Cardiac muscle cell (in vitro differentiated cells and primary cell): ENCODE measurements at places on chromosomes 4 and X.

DNA sequence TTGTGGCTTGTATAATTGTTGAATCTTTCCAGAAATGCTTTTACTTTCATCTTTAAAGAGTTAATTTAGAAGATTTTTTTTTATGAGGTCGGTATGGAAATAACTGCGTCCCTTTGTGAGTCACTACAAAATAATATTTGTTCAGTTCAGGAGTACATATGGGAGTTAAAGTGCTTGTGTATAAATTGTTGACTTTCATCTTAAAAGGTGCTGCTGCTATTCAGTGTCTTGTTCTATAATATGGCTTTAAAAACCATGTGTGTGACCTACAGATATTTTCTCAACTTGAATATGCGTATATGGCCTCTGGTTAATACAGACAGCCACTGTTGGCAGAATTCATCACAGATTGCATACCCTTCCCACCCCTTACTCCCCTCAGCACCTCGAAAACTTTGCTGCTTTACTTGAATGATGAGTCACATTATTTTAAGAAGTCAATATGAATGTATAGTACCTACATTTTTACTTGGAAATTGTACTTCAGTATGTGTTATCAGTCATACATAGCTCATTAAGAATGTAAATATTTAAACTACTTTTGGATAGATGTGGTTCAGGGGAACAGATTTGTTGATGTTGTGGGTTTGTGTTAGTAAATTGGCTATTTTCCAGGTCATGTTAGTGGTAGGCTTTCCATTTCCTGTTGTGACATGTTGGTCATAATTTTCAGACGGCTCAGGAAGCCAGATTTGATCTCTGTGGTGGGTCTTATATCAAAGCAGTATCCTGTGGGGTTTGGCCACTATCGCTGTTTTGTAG lies 1.5 kb downstream of the CLCN3 start:
- peak; percentile 62 for DNase-seq

- no peak for DNase-seq
Measured at GRCh38 chrX:82658492-82658891, 849.6 kb upstream of the POU3F4 start.

- DNase-seq = peak; percentile 47
Measured at GRCh38 chr4:121736735-121737351, 28.1 kb downstream of the SMIM43 start.

DNA sequence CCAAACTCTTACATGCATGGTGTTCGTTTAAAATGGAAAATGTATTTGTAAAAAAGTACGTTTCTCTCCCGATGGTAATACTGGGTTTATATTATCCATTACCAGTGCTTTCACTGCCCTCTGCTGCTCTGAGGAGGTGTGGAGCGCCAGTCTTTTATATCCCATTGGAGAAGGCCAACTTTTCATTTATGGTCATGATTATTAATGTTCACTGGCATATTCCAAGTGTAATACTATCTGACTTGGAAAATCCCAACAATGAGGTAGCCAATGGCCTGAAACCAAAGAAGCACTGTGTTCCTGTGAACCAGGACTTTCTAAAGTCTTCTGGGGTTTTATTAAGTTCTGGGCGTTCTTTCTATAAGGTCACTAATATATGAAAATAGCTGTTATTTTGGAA lies 80.7 kb downstream of the SYNPO2 start:
- DNase-seq = peak; percentile 80

DNA sequence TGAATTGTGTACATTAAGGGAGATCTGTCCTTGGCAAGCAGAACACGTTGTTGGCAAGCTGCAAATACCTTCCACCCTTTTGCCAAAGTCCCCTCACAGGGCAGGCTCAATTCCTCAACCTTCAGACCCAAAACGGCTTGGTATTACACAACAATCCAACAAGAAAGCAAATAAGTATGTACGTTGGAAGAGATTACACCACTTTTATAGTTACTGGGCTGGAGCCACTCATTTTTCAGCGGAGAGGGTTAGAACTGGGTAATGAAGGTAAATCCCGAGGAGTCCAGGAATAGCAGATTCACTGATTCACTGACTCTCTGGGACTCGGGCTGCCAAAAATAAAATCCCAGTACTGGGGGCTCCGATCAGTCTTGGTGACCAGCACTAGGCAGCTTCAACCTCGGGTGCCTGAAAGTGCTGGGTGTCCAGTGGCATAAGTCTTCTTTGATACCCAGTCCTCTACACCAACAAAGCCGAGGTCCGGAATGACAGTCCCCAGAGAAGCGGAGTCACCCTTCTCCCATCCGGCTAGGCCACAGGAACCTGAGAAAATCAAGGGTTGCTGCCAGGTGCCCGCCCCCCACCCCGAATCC lies 587 bp downstream of the TIMM8A start:
- DNase-seq = no peak

GRCh38 chrX:16687514-16687913 lies 25.0 kb downstream of the CTPS2 start:
- DNase-seq = no peak

DNA sequence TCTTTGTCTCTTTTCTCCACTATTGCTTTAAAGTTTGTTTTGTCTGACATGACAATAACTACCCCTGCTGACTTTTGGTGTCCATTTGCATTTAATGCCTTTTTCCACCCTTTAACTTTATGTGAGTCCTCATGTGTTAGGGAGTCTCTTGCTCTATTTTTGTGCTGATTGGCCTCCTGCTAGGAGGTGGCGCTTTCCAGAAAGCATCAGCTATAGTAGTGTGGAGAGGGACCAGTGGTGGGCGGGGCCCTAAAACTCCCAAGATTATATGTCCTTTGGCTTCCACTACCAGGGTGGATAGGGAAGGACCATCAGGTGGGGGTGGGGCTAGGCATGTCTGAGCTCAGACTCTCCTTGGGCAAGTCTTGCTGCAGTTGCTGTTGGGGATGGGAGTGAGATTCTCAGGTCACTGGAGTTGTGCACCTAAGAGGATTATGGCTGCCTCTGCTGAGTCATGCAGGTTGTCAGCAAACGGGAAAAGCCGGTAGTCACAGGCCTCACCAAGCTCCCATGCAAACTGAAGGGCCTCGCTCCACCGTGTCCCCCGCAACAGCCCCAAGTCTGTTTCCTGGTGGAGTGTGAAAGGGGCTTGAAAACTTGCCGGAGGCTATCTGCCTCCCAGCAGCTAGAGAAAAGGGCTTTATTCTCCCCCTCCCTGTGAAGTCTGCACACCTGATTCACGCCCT lies 156.3 kb downstream of the CPEB2 start:
- DNase-seq = no peak

GRCh38 chrX:69018416-69019072 lies 146.7 kb downstream of the PJA1 start:
- no peak for DNase-seq

GRCh38 chrX:141314441-141314840 lies 72.1 kb upstream of the SPANXC start:
- DNase-seq = peak; percentile 30

GRCh38 chrX:23317799-23318724 lies 16.6 kb upstream of the PTCHD1 start:
- DNase-seq = peak; percentile 34

DNA sequence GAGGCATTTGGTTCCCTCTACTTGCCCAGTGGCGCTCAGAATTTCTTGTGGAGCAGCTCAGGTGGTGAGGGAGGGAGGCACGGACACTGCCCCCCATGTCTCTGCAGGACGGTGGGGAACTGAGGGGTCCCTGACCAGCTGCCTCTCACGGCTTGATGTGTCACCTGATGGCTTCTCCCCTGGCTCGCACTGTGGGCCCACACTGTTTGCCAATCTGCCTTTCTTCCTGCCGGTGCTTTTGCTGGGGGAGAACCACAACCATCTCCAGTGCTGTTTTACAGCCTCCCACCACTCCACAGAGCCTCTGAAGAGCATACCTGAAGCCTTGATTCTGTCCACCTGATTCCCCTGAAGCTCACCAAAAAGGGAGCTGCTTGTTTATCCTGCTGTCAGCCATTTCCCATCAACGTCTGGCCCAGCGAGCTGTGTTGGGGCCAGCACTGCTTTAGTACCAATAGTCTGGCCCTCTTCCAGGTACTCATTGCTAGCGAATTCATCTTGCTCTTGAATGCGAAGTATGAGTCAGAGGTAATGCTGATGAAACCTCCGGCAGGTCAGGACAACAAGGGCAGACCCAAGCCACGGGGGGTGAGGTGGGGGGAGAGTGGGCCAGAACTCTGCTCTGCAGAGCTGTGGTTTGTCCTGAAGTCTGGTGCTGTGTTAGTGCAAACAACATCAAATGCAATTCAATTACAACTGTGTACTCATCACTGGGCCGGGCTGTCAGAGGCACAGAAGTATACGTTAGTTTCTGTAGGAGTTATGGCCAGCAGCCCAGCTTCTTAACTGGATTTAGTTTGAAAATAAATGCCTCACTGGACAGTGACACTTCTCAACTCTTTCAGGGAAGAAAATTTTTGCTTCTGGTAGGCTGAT lies 208.3 kb upstream of the JADE1 start:
- DNase-seq = peak; percentile 99

GRCh38 chrX:40849906-40850823 lies 114.8 kb upstream of the MED14 start:
- DNase-seq = no peak

DNA sequence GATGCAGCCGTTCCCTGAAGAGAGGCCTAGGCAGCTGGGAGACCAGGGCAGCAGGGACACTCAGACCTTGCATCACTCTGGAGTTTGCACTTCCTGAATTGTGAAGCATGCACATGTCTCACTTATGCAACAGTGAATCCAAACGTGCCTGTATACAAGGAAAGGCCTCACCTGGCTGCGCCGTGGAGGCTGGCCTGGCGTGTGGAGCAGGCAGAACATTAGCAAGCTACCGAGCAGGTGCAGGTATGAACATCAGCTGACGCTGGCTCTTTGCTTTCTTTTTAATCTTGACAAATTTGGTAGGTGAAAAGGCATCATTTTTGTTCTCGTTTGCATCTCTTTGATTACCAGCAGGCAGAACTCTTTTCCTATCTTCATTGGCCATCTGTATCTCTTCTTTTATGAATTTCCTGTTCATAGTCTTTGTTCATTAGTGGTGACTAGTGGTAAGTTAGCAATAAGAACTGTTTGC lies 37.1 kb upstream of the IRAK1 start:
- DNase-seq = no peak

DNA sequence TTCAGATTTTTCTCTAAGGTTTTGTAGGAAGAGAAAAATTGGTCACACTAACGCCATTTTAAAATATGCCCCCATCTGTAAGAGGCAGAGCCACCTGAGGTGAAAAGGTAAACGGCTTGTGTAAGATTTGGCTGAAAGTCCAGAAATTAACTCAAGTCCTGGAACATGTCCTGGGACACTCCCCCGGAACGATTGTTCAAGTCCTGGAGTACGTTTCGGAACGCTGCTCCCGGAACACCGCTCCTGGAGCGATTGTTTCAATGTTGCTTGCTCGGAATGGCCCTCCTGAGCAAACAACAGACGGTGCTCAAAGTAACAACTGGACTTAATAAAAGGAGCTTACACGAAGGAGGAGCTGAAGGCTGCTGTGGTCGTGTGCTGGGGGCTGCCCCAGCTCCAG lies 796.5 kb upstream of the SLIT2 start:
- DNase-seq = no peak

DNA sequence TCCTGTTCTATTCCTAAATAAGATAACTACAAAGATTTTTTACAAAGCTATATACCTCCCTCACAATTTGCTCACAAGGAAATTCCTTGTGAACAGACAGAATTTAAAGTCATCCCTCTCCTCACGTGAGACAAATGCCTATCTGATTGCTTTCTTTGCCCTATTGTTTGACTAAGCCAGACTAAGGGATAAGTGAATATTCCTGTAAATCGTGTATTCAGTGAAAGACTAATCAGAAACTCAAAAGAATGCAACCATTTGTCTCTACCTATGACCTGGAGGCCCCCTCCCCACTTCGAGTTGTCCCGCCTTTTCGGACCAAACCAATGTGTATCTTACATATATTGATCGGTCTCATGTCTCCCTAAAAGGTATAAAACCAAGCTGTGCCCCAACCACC lies 15.3 kb upstream of the ZBTB33 start:
- no peak for DNase-seq

DNA sequence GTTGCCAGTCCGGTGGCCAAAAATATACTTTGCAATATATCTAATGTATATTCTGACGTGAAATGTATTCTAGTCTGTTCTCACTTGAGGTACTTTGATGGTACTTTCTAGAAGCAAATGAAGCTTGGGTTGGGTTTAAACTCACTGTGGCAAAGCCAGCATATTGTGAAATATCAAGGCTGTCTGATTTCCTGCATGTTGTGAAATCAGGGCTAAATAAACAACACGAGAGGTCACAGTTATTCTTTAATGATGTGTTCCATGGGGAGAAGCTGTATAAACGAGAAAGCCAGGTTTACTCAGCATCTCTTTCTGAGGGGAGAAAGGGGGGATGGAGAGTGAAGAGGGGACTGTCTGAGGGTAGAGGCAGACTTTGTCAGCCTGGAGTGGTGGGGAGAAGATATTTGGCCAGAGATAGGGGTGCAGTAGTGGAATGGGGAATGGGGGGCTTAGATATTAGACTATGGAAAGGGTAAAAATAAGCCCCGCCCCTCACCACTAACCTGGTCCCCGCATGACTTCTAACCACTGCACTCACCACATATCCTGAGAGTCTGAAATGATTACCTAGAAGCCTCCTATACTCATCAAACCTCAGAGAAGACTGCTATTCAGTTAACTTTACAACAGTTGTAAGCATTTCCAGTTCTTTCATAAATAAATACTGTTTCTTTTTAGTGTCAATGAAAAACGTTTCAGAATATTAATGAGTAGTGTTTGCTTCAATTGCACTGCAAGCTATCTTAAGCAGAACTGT lies 5.9 kb upstream of the SCARB2 start:
- DNase-seq = peak; percentile 85

DNA sequence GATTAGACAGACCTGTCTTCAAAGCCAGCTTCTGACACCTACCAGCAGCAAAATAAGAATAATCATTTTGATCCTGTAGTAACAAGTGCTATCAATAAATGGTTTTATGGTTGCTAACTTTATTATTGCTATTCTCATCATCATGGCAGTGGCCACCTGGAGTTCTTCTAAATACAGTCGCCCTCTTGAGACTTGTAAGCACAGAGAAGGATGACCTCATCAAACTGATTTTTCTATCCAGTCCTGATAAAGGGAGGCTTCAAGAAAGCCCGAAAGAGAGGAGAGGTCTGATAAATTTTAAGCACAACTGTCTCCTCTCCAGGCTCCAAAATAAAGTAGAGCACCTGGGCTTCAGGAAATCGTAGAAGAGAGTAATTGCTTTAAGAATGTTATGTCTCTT lies 286.4 kb downstream of the USP46 start:
- DNase-seq = no peak

DNA sequence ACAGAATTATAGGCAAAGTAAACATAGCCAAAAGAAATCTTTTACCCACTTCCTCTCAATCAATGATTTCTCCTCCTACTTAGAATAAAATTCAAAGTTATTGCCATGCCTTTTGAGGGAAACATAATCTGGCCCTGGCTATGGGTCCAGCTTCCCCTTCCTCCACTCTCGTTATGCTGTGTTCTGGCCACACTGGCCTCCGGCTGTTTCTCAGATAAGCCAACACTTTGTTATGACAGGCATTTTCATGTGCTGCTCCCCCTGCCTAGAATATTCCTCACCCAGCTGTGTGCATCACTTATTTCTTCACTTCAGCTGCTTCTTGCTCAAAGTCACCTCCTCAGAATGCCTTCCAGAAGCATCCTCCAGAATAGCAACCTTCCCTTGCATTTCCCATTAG lies 386.6 kb upstream of the AADAT start:
- DNase-seq = no peak
